HT-29 (cell line): ENCODE measurements at places on chromosomes 3 and 15. TPM values are rescaled to one million over a fixed set of nuclear protein-coding genes. Genes with fewer than 3 reads are reported as not detected.

- DNase-seq = no peak
Measured at GRCh38 chr3:73624017-73624820, 522 bp downstream of the PDZRN3 start.

DNA sequence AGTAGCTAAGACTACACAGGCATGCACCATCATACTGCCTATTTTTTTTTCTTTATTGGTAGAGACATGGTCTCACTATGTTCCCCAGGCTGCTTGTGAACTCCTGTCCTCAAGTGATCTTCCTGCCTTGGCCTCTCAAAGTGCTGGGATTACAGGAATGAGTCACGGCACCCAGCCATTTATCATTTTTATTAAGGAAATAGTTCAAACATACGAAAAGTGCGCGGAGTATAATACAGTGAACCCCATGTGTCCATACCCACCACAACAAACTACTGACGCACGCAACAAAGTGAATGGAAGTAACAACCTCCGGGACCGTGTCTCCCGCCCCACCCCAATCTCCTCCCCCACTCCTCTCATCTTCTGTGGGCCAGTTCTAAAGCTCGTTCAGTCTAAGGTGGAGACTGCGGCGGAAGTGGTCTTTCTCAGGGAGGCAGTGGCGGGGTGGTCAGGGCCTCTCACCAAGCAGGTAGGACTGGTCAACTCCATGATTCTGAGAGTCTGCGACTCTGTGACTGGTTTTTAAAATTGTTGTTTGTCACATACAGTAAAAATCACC lies 42.1 kb downstream of the DNAJB8 start:
- DNase-seq = peak; percentile 97

Gene TM4SF1
- 348 and 369 TPM in 2 replicates for total RNA-seq

Gene TMEM44
- total RNA-seq = 30.4 and 30.6 TPM in 2 replicates

GRCh38 chr3:60081381-60082095 lies 1031.7 kb upstream of the CFAP20DC start:
- no peak for DNase-seq

Gene ATP8B4
- total RNA-seq = 0.66 and 0.68 TPM in 2 replicates

GRCh38 chr3:184186184-184186901 lies at the start of gene ABCF3:
Gene ABCF3, plus strand, starts transcription at chr3:184186199. Its CDS starts 9 bp downstream, at chr3:184186208.
- DNase-seq = peak; percentile 11
